ENCODE measurements at places on chromosomes 16 and 17.
A peak's percentile ranks its signal among the peaks of the same experiment; 100 is the strongest.

DNA sequence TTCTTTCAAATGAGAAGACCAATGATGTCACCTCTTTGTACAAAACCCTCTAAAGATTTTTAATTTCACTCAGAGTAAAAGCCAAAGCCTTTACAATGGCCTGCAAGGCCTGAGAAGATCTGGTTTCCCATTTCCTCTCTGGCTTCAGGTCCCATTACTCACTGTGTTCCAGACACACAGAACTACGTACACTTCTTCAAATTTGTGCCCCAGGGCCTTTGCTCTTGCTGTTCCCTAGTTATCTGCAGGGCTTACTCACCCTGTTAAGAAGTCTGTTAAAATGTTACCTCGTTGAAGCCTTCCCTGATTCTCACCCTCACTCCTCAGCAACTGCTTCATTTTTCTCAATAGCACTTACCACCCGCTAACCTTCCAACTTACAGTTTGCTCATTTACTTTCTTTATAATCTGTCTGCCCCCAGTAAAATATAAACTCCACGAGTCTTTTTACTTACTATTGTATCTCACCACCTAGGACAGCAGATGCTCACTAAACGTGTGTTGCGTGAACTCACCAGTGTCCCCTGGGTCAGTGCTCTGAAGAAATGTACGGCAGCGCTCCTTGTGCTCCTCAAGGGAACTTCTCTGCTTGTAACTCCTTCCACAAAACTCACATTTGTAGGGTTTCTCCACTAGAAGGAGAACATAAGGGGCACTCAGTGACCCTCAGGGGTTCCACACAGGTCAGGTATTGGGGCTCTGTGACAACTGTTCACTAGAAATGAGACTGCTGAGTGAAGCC, 50.2 kb downstream of the GRB7 start:
- DNase-seq = no peak

DNA sequence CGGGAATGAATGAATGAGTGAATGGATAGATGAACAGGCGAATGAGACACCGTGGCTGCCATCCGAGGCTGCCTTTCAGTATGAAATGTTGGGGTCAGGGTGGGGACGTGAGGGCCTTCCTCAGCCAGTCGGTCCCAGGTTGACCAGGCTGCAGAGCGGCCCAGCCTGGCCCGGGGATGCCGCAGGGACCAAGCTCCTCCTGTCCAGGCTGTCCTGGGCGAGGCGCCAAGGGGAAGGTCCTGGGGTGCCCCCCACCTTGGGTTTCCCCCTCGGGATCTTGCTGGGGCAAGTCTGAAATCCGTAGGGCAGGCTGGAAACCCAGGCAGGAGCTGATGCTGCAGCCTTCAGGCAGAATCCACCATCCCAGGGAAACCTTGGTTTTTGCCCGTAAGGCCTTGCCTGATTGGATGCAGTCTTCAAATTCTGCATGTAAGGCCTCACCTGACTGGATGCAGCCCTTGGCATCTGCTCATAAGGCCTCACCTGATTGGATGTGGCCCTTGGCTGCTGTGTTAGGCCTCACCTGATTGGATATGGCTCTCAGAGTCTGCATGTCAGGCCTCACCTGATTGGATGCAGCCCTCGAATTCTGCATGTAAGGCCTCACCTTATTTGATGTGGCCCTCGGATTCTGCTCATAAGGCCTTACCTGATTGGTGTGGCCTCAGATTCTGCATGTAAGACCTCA, 61.7 kb upstream of the ZNF469 start:
- no peak for DNase-seq

DNA sequence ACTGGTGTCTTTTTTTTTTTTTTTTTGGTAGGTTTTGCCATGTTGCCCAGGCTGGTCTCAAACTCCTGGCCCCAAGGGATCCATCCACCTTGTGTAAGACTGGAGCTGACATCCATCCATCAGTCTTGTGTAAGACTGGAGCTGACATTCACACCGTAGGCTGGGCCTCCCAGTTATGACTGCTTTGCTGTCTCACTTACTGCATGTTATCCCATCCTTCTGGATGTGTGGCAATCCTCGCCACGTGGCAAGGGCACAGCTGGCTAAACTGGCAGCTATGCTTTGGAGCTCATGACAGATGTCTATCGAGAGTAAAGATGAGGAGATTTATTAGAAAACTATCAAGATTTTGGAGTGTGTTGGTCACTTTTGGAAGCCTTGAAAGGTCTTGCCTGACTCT, 115.1 kb downstream of the ABCA8 start:
- DNase-seq = peak; percentile 73

DNA sequence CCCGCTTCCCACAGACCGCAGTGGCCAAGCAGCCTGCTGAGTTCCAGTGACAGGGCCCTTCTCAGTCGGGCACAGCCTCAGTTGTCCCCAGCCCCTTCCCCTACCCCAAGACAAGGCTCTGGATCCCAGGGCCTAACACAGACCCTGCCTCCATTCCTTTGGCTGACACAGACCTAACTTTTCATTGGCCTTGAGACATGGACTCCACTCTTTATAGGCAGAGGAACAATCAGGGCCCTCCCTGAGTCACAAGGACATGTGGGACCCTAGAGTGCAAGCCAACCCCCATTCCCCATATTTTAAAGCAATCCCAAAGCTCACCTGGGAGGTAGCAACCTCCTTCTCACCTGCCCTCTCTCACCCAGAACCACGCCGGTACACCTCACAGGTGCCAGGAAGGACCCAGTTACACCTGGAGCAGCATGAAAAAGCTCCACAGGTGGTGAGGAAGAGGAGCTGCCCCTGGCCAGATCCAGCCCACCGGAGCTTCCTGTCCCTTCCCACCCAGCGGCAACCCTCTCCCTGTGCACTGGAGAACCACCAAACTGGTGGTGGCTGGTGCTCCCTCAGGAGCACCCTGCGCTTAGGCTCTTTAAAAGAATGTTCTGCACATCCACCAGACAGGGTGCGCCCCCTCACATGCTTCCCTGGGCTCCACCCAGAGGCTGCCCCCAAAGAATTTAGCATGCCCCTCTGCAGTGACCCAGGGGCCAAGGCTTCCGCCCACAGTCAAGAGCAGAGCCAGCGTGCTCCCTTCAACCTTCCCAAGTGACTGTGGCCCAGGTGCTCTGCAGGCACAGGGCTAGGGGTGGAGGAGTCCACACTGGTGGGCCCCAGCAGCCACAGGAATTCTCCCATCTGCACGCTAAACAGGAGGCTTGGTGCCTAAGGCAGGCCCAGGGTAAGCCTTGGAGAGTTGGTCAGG, 3.4 kb downstream of the MNT start:
- no peak for DNase-seq

DNA sequence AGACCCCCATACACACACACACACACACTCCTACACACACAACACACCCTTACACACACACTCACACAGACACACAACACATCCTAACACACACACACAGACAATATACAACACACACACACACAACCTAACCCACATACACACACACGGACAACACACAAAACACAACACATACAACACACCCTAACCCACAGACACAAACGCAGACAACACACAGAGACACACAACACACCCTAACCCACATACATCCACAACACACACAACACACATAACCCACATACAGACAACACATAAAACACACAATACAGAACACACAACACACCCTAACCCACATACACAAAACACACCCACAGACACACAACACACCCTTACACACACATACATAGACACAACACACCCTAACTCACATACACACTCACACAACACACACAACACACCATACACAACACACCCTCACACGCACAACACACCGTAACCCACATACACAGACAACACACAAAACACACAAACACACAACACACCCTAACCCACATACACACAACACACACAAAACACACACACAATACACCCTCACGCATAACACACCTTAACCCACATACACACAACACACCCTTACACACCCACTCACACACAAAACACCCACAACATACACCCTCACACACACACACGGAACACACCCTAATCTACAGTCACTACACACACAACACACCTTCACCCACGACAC, 4.4 kb downstream of the ASGR1 start:
- no peak for DNase-seq

GRCh38 chr16:84832488-84833143, 12.8 kb downstream of the CRISPLD2 start:
- DNase-seq = peak; percentile 82

- DNase-seq = no peak
These were observed 13.1 kb upstream of the ZFHX3 start for GRCh38 chr16:73060892-73061490.

DNA sequence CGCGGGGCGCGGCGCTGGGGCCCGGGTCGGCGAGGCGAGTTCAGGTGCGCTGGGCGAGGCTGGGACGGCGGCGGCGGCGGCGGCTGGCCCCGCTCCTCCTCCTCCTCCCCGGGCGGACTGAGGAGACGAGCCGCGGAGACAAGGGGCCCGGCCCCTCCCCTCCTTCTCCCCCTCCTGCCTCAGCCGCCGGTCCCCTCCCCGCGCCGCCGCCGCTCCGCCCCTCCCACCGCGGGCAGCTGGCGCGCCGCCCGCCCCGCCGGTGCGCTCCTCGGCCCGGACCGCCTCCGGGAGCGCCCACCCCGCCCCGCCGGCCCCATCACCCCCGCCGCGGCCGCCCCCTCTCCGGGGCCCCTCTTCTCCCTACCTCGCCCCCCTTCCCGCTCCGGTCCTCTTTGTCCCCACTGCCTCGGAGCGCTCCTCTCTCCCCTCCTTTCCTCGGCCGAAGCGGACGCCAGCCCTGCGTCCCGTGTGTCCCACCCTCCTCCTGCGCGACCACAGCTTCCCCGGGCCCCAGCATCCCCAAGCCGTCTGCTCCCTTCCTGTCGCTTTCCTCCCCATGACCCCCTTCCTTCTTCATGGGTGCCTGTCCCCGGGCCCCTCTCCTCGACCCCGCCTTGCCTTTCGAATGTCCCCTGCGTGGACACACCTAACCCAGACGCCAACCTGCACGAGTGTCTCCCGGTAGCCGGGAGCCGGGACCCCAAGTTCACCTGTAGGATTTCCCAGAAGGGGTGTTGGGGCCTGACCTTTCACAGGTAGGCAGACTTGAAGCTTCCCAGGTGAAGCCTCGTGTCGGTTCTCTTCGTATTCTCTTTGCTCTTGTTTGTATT, at the start of gene TOX3:
Gene TOX3, minus strand, starts transcription at position 140 of the 830 bp plus-strand sequence. CDS start 420 bp downstream, outside the sequence.
- DNase-seq = no peak

DNA sequence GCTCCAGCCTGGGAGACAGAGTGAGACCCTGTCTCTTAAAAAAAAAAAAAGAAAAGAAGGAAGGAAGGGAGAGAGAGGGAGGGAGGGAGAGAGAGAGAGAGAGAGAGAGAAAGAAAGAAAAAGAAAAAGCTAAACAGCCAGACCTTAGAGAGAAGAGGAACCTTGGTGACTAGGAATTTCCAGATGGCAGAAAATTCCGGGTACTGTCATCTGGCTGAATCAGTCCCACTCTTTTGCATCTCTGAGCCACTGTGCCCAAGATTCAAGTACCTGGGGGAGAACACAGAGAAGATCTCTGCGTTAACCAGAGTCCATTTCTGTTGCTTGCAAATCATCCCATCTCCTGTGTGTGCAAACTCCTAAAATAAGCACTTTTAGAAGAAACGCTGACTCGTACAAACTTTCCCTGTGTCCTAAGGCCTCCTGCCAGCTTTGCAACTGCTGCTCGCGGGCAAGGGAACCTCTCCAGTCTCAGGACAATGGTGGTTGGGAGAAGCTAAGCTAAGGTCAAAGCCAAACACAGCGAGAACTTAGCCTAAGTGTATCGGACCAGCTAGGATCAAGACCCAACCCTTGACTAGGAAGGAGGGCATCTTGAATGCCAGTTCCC, 18.0 kb downstream of the BMERB1 start:
- no peak for DNase-seq

- DNase-seq = peak; percentile 61
These were observed 21.2 kb downstream of the SMG6 start for GRCh38 chr17:2282297-2282873.

DNA sequence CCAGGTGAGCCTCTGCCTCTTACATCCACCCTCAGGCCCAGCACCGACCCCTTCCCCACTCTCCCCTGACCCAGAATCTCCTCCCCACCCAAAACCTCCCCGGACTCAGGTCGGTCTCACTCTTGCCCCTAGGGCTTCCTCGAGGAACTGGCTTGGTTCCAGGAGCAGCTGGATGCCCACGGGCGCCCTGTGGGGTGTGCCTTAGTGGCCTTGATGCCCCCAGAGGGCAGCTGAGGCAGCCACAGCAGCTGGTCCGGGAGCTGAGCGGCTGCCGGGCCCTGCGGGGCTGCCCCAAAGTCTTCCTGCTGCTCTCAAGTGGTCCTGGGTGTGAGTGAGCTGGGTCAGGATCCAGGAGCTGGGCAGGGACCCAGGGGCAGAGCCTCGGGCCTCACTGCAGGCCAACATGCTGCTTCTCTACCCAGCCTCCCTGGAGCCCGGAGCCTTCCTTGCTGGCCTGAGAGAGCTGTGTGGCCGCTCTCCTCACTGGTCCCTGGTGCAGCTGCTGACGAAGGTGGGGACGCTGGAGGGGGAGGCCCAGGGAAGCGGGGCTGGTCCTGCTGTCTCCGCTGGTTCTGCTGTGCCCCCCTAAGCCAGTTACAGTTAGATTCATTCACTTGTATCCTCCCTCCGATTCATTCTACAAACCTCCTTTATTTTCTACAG, 9.6 kb downstream of the ZNF213 start:
- no peak for DNase-seq

- no peak for DNase-seq
These were observed 30.6 kb downstream of the TNFRSF13B start for GRCh38 chr17:16941072-16942036.

GRCh38 chr17:71535321-71535720, 585.5 kb upstream of the SOX9 start:
- DNase-seq = no peak

GRCh38 chr16:89048090-89048725, 45.4 kb upstream of the ACSF3 start:
- DNase-seq = no peak

- DNase-seq = no peak
These were observed 80.5 kb upstream of the KIFC3 start for GRCh38 chr16:57882792-57883191.

GRCh38 chr17:75241996-75242460, 19.4 kb downstream of the GGA3 start:
- peak; percentile 20 for DNase-seq

- DNase-seq = peak; percentile 3
These were observed 6.1 kb upstream of the ALOX12 start for GRCh38 chr17:6989779-6990178.

DNA sequence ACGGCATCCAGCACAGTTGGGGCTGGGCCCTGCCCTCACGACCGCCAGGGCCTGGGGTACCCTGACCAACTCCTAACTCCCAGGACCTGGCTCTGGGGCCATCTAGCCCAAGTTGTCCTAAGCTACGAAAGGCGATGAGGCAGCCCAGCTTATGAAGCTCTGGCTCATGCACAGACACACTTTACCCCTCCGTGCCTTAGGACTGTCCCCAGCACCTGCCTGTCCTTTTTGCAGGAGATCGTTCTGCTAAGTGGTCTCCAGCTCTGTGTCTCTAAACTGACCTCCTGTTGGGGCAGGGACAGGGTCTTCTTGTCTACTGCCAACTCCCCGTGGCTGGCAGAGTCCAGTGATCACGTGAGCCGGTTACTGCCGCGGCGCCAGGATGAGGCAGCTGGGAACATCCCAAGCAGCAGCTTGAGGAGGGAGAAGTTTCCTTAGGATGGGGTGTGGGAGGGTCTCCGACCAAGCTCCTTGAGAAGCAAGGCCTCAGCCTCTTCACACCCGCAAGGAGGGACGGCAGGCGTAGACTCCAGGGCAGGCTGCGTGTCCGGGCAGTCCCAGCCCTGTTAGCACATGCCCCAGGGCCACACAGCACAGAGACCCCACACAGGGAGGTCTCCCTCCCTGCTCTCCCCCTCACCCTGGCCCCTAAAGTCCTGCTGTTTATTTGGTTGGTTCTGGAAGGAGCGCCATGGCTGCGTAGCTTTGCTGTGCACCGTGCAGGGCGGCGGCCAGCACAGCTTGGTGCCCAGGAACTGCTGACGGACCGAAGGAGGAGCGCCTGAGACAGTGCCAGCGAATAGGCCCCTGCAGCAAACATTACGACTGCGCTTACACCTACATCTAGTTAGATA, 16.4 kb upstream of the METRNL start:
- DNase-seq = no peak

GRCh38 chr16:1751946-1752345, 19.4 kb downstream of the NME3 start:
- no peak for DNase-seq
